ENCODE measurements at places on chromosomes 1 and 21. TPM values are rescaled to one million over a fixed set of nuclear protein-coding genes. Genes with fewer than 3 reads are reported as not detected.

- DNase-seq: no peak
Observed at GRCh38 chr1:86209346-86209745, 52.8 kb upstream of the COL24A1 start.

DNA sequence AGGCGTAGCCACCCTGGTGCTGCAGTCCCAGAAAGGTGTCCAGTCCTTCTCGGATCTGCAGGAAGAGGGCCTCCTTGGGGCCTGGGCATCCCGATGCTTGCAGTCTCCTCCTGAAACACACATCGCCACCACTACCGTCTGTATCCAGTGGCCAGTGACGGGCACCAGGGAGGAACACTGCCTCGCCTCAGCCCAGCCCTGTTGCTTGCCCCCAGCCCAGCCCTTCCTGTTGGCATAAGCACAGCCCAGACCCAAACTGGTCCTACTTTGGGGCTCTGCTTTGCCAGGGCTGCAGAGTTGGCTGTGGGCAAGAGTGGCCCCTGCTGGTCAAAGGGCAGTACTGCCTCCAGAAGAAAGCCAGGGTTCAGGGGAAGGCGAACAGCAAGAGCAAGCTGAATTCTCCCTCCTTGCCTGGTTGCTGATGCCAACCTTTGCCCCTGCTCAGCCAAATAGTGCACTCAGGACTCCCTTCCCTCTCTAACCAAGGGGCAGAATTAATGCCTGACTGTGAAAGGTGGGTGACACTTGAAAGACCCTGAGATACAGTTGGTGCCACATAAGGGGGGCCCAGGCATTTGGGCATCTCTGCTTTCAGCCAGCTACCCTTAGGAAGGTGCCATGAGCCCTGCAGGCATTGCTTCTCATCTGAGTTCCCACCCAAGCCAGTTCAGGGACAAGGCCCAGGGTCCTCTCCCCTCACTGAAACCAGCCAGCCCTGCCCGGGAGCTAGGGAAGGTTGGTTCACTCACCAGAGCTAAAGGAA lies 11.1 kb upstream of the ARHGEF2 start:
- DNase-seq: peak; percentile 86

GRCh38 chr1:52352690-52353089 lies 13.3 kb downstream of the CC2D1B start:
- no peak for DNase-seq

DNA sequence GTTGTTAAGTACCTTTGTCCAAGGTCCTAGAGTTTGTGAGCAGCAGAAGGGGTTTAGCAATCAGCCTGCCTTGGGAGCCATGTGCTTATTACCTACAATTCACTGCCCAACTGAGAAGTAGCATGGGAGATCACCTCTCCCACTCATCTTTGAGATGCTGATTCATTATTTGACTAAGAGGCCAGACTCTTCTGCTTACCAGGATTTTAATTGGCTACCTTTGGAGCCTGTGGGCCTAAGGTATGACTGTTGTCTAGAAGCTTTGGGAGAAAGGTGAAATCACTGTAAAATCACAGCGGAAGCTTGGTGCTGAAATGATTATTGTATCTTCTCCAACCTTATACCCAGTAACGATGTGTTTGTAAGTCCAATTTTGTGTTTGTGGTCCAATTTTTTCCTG lies 213.4 kb downstream of the ST6GALNAC3 start:
- DNase-seq: no peak

GRCh38 chr21:43866260-43866629 lies 1.2 kb downstream of the AGPAT3 start:
- DNase-seq: peak; percentile 45

DNA sequence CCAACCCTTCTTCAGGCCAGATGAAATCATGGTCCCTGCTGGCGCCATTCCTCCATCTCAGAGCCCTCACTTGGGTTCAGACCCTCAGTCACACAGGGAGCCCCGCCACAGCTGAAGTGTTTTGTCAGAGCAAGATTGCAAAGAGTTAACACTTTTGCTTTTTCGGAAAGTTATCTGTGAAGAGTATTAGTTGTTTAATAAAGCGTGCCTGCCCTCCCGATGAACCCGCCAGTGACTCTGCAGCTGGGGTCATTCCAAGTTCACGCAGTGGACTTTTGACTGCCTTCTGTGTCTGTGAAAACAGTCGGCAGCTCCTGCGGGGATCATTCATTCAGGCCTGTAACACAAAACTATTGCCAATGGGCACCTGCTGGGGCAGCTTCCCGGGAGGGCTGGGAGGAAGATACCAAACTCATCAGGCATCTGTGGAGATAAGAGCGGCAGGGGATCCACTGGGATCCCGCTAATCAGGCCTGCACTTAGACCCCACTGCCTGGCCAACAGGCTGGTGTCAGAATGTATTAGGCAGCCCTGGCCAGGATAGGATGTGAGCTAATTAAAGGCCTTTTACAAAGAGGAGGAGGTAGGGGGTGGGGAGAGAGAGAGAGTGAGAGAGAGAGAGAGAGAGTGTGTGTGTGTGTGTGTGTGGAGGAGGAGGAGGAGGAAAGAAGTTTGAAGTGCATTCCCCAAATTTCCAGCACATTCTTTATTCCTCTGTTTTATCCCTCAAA lies 184.5 kb downstream of the DHRS3 start:
- DNase-seq: no peak

GRCh38 chr1:169849346-169850022 lies 44.2 kb downstream of the SCYL3 start:
- DNase-seq: no peak

DNA sequence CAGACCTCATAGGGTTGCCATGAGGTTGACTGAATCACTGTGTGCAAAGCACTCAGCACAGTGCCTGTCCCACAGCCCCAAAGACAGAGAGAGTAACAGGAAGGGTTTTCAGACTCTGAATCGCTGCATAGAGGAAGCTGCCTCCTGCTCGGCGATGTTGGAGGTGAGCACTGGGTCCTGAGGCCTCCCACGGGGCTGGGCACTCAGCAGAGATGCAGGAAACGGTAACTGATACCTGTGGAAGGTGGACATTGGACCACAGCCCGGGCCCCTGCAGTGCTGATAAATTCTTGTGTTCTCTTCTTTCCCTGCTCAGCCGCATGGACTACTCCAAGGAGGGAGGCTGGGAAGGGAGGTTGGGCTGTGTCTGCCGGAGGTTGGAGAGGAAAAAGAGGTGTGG lies 389.7 kb downstream of the PTPRU start:
- no peak for DNase-seq

- DNase-seq: no peak
Observed at GRCh38 chr21:31713973-31714740, 17.8 kb downstream of the SCAF4 start.

LEFTY1 gene
- total RNA-seq: 0.47 TPM

ANKRD34A gene
- total RNA-seq: 2.1 TPM

SH3BP5L gene
- 26.3 TPM for total RNA-seq

F13B gene
- not detected for total RNA-seq

All from upper lobe of left lung (tissue), 6 donors.